ENCODE measurements at places on chromosomes 7 and 10.

GRCh38 chr10:25304606-25305005 lies 129.8 kb downstream of the GPR158 start:
- DNase-seq = no peak
- H3K4me1 ChIP-seq = no peaks in the 10 kb centered on the region
- H3K4me3 ChIP-seq = no peak overlapping the region
- no peak overlapping the region for H3K27ac ChIP-seq
- H3K36me3 ChIP-seq = no peaks in the 10 kb centered on the region
- H3K27me3 ChIP-seq = no peaks in the 10 kb centered on the region

- no peak overlapping the region for H3K4me3 ChIP-seq
- no peaks in the 10 kb centered on the region for H3K4me1 ChIP-seq
- H3K27me3 ChIP-seq = no peaks in the 10 kb centered on the region
- H3K27ac ChIP-seq = no peak overlapping the region
- no peak for DNase-seq
- H3K36me3 ChIP-seq = no peaks in the 10 kb centered on the region
Observed at GRCh38 chr10:83582407-83583095, 556.8 kb upstream of the GHITM start.

DNA sequence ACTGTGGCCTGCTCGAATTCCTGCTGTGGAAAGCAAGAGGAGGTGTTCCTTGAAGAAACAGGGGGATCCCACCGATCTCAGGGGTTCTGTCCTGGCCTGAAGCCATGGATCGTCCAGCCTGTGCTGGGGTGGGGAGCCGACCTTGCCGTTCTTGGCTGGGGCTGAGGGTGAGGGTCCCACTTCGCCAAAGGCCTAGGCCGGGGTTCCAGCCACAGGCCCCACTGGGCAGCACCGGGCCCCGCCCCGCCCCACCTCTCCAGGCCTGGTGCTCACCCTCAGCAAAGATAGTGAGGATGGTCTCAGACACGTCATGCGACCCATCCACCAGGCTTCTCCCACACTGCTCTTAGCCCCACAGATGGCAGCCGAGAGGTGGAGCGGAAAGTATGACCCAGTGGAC lies 51.4 kb upstream of the ZNF716 start:
- H3K36me3 ChIP-seq = no peaks in the 10 kb centered on the region
- H3K27me3 ChIP-seq = no peaks in the 10 kb centered on the region
- no peaks in the 10 kb centered on the region for H3K4me1 ChIP-seq

GRCh38 chr7:4733936-4734528 lies 41.4 kb upstream of the AP5Z1 start:
- peak; percentile 65 for DNase-seq
- H3K27ac ChIP-seq = peak overlapping the region; percentile 74
- peak overlapping the region; percentile 75 for H3K4me3 ChIP-seq
- peaks cover 10% of the 10 kb centered on the region for H3K36me3 ChIP-seq
- no peaks in the 10 kb centered on the region for H3K27me3 ChIP-seq
